MCF 10A (cell line): ENCODE measurements at places on chromosomes 2 and 18. TPM values are rescaled to one million over a fixed set of nuclear protein-coding genes. Genes with fewer than 3 reads are reported as not detected.

BOLL gene
- total RNA-seq = not detected in 2 replicates

IMPACT gene
- 88.3 and 97.2 TPM in 2 replicates for total RNA-seq

OSBPL1A gene
- total RNA-seq = 14.8 and 21.5 TPM in 2 replicates

CFAP221 gene
- not detected in 2 replicates for total RNA-seq

CABLES1 gene
- 3.2 and 3.7 TPM in 2 replicates for total RNA-seq

LYG2 gene
- total RNA-seq = not detected in 2 replicates

ZSWIM2 gene
- not detected in 2 replicates for total RNA-seq

PAX3 gene
- not detected in 2 replicates for total RNA-seq

DNA sequence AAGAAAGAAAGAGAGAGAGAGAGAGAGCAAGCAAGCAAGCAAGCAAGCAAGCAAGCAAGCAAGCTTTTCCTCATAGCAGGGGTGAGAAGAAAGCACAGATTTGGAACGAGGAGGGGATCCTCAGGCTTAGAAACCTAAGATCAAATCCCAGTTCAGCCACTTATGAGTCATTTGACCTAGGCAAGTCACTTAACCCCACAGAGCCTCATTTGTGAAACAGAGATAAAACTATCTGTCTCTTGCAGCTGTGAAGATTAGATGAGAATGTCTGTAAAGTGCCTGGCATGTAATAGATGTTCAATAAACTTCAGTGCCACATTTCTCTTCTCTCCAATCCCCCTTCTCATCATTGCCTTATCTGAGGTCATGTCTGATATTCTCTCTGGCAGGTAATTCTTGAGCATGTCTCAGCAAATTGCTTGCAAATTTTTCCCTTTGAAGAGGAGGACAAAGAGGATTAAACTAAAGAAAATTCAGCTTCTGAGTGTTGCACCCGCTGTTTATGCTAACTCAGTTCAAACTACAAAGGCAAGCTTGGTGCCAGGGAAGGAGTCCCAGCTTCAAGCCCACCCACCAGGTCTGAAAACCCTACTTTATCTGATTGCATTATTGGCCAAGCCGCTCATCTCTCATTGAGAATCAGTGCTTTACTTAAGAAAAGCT, 20.3 kb downstream of the ALK start:
- peaks cover 76% of the 10 kb centered on the region for H3K27me3 ChIP-seq
- no peak overlapping the region for H3K27ac ChIP-seq
- no peak overlapping the region for H3K4me3 ChIP-seq
- H3K4me1 ChIP-seq = no peaks in the 10 kb centered on the region
- no peak for DNase-seq

- DNase-seq = no peak
- no peak overlapping the region for H3K4me3 ChIP-seq
- peaks cover 10% of the 10 kb centered on the region for H3K27me3 ChIP-seq
- no peaks in the 10 kb centered on the region for H3K36me3 ChIP-seq
- H3K4me1 ChIP-seq = peaks cover 9% of the 10 kb centered on the region
- H3K27ac ChIP-seq = no peak overlapping the region
Observed at GRCh38 chr2:1517786-1518185, 104.5 kb downstream of the TPO start.

GRCh38 chr2:222859786-222860612, 837 bp upstream of the ACSL3 start:
- H3K4me3 ChIP-seq = no peak overlapping the region
- peak; percentile 99 for DNase-seq
- H3K4me1 ChIP-seq = peaks cover 7% of the 10 kb centered on the region
- peak overlapping the region; percentile 66 for H3K27ac ChIP-seq
- H3K27me3 ChIP-seq = no peaks in the 10 kb centered on the region
- H3K36me3 ChIP-seq = no peaks in the 10 kb centered on the region

GRCh38 chr2:241794250-241794823, 14.7 kb upstream of the NEU4 start:
- peaks cover 6% of the 10 kb centered on the region for H3K4me1 ChIP-seq
- peaks cover 6% of the 10 kb centered on the region for H3K36me3 ChIP-seq
- no peak overlapping the region for H3K27ac ChIP-seq
- DNase-seq = no peak
- H3K27me3 ChIP-seq = peaks cover 56% of the 10 kb centered on the region

DNA sequence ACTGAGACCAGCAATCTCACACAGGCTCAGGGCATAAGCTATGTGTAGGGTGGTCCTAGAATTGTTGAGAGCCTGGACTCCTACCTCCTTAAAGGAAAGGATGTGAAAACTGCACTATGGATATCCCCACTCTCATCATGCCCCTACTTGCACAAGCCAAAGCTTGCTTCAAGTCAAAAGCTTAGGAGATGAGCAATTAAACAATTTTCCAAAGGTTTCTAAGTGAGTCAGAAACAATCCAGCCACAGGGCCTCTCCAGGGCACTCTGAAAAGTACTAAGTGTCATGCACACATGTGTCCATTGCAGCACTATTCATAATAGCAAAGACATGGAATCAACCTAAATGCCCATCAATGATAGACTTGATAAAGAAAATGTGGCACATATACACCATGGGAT, 215.4 kb downstream of the AFF3 start:
- no peak for DNase-seq
- H3K27ac ChIP-seq = no peak overlapping the region
- H3K27me3 ChIP-seq = no peaks in the 10 kb centered on the region
- H3K4me3 ChIP-seq = no peak overlapping the region
- H3K4me1 ChIP-seq = no peaks in the 10 kb centered on the region

GRCh38 chr2:121819846-121820245, 64.4 kb downstream of the TSN start:
- DNase-seq = no peak
- H3K4me1 ChIP-seq = no peaks in the 10 kb centered on the region
- H3K27me3 ChIP-seq = no peaks in the 10 kb centered on the region
- H3K36me3 ChIP-seq = no peaks in the 10 kb centered on the region
- no peak overlapping the region for H3K27ac ChIP-seq

DNA sequence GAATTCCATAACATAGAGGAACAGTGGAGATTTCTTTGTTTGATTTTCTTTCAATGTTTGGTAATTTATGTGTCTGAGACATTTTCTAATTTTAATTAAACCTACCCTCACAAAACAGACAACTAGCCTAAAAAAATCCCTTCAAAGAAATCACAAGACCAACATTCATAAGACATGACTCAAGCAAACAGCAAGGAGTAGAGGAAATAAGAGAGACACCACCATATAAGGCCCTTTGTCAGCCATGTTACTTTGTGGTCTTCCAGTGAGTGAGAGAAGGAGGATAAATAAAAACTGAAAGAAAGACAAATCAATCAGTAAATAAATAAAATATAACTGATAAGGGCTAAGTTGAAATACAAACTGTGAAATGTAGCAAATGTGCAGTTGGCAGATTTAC, 830.8 kb upstream of the SLC39A10 start:
- DNase-seq = no peak
- no peaks in the 10 kb centered on the region for H3K36me3 ChIP-seq
- H3K4me3 ChIP-seq = no peak overlapping the region
- H3K27me3 ChIP-seq = no peaks in the 10 kb centered on the region
- H3K4me1 ChIP-seq = no peaks in the 10 kb centered on the region

DNA sequence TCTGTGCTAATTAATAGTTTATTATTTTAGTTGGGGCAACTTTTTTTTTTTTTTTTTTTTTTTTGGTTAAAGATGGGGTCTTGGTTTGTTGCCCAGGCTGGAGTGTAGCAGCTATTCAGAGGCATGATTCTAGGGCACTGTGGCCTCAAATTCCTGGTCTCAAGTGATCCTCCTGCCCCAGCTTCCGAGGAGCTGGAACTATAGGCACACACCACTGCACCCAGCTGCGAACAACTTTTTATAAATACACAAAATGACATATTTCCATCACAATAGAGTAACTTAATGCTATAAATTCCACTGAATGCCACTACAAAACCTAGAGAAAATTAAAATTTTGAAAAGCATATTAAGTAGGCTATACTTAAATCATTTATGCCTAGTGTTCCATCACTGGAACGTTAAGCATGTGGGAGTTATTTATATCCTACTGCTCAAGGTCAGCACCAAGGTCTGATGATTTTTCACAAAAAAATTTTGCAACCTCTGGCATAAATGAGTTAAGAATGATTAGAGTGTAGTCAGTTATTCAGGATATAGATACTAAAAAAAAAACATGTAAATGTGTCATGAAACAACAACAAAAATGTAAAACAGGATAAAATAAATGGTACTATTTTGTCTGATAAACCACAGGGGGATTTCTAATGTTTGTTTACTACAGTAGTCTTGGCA, 46.8 kb downstream of the GFPT1 start:
- DNase-seq = no peak
- H3K4me1 ChIP-seq = no peaks in the 10 kb centered on the region
- no peak overlapping the region for H3K4me3 ChIP-seq
- H3K36me3 ChIP-seq = peaks cover 83% of the 10 kb centered on the region

DNA sequence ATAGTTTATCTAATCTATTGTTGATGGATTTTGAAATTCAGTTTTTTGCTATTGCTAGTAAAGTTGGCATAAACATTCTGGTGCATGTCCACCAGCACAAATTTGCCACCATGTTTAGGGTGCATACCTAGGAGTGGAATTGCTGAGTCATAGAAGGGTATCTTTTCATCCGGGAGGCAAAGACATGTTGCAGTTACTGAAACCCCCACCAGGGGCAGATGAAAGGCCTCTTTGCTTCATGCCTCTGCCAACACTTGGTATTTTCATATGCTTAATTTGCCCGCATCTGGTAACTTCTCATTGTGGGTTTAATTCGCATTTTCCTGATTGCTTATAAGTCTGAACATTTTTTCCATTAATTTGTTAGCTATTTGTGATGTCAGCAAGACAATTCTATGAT, 8.2 kb downstream of the DCC start:
- peak; percentile 27 for DNase-seq
- no peak overlapping the region for H3K4me3 ChIP-seq
- H3K27ac ChIP-seq = no peak overlapping the region
- no peaks in the 10 kb centered on the region for H3K27me3 ChIP-seq

DNA sequence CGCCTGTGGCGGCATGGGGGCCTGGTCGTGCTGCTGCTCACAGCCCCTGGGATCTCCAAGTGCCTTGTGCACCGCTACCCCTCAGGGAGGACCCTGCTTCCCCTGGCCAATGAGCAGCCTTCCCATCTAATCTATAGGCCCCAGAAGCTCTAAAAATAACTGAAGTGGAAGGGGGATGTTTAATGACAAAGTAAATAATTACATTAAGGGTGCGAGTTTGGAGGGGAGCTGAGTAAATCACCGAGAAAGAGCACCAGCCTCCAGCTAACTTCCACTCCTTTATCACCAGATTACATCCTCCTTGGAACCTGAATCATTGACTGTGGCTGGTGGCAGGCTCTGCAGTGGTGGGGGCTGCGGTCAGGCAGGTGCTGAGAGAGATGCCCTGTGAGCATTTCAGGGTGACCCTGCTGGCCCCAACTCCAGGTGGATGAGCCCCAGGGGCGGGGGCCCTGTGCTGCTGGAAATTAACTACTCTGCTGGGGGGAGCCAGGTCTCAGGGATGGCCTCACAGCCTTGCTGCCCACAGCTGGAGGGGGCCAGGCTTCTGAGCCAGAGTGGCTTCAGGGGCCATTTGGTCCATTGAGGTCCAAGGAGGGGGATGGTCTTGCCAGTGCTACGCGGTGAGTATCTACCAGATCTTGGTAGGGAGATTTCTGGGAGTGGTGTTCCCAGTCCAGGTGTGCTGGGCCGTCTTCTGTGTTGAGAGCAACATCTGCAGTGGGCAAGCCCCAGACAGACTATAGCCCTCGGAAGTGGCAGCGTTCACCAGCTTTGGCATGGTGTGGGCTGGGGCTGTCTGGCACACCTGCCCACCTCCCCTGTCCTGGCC, 74.2 kb downstream of the GLI2 start:
- H3K4me3 ChIP-seq = no peak overlapping the region
- no peak overlapping the region for H3K27ac ChIP-seq
- H3K4me1 ChIP-seq = no peaks in the 10 kb centered on the region

GRCh38 chr2:118496870-118497611, 350.4 kb downstream of the EN1 start:
- H3K27me3 ChIP-seq = no peaks in the 10 kb centered on the region
- H3K4me1 ChIP-seq = no peaks in the 10 kb centered on the region
- H3K36me3 ChIP-seq = no peaks in the 10 kb centered on the region
- no peak for DNase-seq

- H3K4me1 ChIP-seq = peaks cover 5% of the 10 kb centered on the region
- peaks cover 20% of the 10 kb centered on the region for H3K27me3 ChIP-seq
- H3K4me3 ChIP-seq = no peak overlapping the region
- no peaks in the 10 kb centered on the region for H3K36me3 ChIP-seq
- H3K27ac ChIP-seq = no peak overlapping the region
Observed at GRCh38 chr2:23351388-23352141, 33.4 kb upstream of the KLHL29 start.

- peaks cover 30% of the 10 kb centered on the region for H3K36me3 ChIP-seq
- no peaks in the 10 kb centered on the region for H3K27me3 ChIP-seq
- H3K27ac ChIP-seq = no peak overlapping the region
- peaks cover 4% of the 10 kb centered on the region for H3K4me1 ChIP-seq
- DNase-seq = no peak
Observed at GRCh38 chr2:26251893-26252292, 7.2 kb downstream of the HADHB start.

GRCh38 chr2:80748592-80748991, 444.0 kb upstream of the LRRTM1 start:
- no peaks in the 10 kb centered on the region for H3K27me3 ChIP-seq
- H3K4me1 ChIP-seq = no peaks in the 10 kb centered on the region
- no peak for DNase-seq
- H3K4me3 ChIP-seq = no peak overlapping the region

GRCh38 chr2:2542966-2543611, 212.0 kb upstream of the MYT1L start:
- DNase-seq = no peak
- H3K4me1 ChIP-seq = no peaks in the 10 kb centered on the region
- no peak overlapping the region for H3K4me3 ChIP-seq
- peaks cover 10% of the 10 kb centered on the region for H3K27me3 ChIP-seq
- no peaks in the 10 kb centered on the region for H3K36me3 ChIP-seq
- H3K27ac ChIP-seq = no peak overlapping the region

DNA sequence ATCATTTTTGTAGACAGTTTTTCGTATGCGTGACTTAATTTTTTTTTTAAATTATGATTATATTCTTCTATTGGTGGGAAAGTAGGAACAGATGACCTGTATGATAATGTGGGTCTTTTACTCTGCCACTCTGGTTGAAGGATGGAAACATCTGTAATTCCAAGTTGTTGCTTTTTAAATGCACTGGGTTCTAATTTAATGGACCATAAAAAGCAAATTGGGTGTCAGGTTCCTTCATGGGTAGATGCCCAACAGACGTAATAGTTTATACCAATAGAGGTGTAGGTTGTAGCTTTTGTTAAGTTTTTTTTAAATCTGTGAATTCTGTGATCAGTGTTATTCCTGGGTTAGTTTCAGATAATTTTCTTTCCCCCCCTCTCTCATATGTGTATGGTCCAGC, 117.6 kb downstream of the MAP4K4 start:
- DNase-seq = no peak
- peaks cover 21% of the 10 kb centered on the region for H3K36me3 ChIP-seq
- no peaks in the 10 kb centered on the region for H3K27me3 ChIP-seq
- H3K27ac ChIP-seq = no peak overlapping the region
- H3K4me3 ChIP-seq = no peak overlapping the region

- H3K27me3 ChIP-seq = no peaks in the 10 kb centered on the region
- H3K4me3 ChIP-seq = no peak overlapping the region
- H3K27ac ChIP-seq = no peak overlapping the region
- DNase-seq = no peak
Observed at GRCh38 chr2:221551864-221552263, 20.2 kb downstream of the EPHA4 start.

- H3K4me1 ChIP-seq = no peaks in the 10 kb centered on the region
- no peak overlapping the region for H3K27ac ChIP-seq
- H3K27me3 ChIP-seq = no peaks in the 10 kb centered on the region
- no peak for DNase-seq
- peaks cover 9% of the 10 kb centered on the region for H3K36me3 ChIP-seq
Observed at GRCh38 chr2:62374301-62375112, 131.5 kb downstream of the TMEM17 start.
